ENCODE measurements at places on chromosomes 16 and 17. TPM values are rescaled to one million over a fixed set of nuclear protein-coding genes. Genes with fewer than 3 reads are reported as not detected.

Gene KRTAP3-1
- not detected for total RNA-seq

Gene CCDC200
- not detected for total RNA-seq

Gene SHMT1
- 21.5 TPM for total RNA-seq

Gene C17orf113
- 0.07 TPM for total RNA-seq

Gene KRTAP4-1
- total RNA-seq, result not detected

Gene MRM3
- 32.3 TPM for total RNA-seq

Gene FOXL1
- 4.2 TPM for total RNA-seq

Gene CETP
- 0.13 TPM for total RNA-seq

Gene OR2C1
- not detected for total RNA-seq

Gene PIRT
- total RNA-seq, result not detected

Gene ACOX1
- total RNA-seq, result 67.8 TPM

Data from thoracic aorta endothelial cell (primary cell).